ENCODE measurements at places on chromosomes 1 and 21.

DNA sequence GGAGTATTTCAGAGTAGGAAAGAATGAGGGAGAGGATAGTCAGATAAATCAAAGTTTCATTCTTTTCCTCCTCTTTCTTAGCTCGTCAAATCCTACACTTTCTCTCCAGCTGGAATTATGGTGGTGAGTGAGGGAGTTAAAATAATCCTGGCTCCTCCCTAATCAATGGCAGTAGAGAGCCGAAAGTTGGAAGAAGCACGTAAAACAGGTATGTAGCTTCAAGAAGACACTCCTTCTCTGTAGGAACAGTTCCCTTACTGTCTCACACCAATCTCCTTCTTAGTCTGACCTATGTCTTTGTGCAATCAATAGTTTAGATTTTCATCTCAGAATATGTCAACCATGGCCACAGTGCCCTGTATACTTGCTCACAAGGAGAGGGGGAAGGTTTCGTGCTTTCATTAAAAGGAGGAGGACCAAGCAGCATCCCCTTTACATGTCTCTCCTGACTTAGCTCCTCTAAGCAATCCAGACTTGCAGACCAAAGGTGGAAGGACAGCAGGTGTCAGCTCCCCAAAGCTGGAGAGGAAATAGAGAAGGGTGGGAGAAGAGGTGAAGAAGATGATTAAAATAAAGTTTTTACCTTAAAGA is 878 bp downstream of the MINDY1 start:
- DNase-seq: no peak

DNA sequence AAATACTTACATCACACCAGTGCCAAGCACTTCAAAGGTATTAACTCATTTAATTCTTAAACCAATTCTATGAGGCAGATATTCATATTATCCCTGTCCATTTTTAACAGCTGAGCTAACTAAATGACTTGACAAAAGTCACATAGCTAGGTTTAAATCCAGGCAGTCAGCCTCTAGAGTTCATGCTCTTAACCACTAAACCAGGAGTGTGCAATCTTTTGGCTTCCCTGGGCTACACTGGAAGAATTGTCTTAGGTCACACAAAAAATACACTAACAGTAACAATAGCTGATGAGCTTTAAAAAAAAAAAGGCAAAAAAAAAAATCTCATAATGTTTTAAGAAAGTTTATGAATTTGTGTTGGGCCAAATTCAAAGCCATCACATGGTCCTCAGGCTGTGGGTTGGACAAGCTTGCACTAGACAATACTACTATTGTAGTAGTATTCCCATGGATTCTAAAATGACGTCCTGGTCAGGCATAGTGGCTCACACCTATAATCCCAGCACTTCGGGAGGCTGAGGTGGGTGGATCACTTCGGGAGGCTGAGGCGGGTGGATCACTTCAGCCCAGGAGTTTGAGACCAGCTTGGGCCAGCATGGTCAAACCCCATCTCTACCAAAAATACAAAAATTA is 10.0 kb downstream of the UBR4 start:
- DNase-seq: no peak

- DNase-seq: peak; percentile 35
Measured at GRCh38 chr1:53654216-53655210, 84.5 kb downstream of the GLIS1 start.

DNA sequence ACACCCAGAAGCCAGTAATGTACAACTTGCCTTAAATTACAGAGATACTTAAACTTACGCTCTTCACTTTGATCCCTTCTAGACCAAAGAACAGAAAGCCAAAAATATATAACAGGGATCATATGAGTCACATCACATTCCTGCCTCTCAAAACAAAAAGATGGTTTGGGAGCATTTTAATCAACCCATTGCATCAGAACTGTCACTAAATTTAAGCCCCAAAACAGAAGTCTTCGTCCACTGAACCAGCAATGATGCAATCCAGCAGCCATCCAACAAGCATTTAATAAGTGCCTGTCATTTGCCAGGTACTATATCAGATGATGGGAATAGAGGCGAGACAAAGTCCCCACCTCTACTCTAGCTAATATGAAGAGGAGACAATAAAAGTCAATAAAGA is 42.7 kb upstream of the GLIS1 start:
- peak; percentile 27 for DNase-seq

DNA sequence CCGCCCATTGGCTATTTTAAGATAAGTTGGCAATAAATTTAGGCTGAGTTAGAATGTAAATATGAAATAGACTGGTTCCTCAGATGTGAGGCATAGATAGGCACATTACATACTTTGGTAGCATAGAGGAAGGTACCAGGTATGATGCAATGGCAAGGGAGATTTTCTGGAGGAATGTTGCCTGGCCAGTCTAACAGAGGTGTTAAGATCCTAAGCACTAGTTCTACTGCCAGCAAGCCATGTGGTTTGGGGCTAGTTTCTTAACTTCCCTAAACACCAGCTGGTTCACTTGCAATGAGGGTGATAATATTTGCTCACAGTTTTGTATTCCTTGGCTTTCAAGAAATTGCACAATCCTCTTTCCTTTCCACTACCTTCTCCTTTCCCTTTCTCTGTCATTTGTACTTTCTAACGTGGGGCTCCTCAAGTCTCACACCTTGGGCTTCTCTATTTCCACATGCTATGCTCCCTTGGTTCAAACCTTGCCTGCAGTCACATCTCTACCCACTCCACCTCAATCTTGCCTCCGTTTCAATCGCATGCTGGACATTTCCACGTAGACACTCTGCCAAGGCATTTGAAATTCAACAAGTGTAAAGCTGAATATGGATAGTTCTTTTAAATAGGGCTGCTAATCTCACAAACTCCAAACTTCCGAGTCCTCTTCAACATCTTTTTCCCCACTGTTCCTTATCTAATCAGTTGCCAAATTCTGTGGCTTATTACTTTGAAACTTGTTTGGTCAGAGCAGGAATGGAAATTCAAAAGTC is 4.7 kb upstream of the CD55 start:
- DNase-seq: no peak

GRCh38 chr1:203202431-203203245 is 16.1 kb upstream of the CHI3L1 start:
- peak; percentile 45 for DNase-seq

DNA sequence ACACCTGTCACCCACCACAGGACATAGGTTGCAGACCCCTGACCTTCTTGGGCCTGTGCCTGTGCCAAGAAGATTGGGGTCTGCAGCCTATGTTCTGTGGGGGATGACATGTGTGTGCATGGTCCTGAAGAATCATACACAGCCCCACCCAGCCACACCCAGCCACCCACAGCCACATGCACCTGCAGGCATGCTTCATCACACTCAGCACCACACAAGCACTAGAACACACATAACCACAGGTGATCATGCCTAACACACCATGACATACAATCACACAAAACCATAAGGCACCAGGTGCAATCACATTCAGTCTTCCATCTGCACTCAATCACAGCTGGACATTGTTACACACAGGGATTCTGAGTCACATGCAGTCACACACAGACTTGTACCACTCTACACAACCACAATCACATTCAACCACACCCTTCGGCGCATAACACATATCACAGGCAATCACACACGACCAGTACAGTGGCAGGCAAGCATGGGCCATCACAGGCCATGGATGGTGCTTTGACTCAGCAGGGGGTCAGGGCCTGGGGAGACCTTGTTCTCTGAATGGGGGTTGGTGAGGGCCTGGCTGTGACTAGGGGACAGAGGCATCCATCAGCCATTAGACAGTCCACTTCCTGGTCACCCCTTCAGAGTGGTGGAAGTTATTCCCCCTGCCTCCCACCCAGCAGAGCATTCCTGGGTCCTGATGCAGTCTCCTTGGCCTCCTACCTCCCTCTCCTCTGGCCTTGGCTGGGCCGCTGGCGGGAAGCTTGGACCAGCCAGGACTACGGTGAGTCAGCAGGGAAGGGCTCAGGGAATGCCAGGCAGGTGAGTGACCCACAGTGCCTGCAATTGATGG is 44.3 kb upstream of the EPS8L3 start:
- DNase-seq: peak; percentile 40

- DNase-seq: no peak
Measured at GRCh38 chr1:67307251-67308060, at the start of gene IL12RB2. TSS of gene IL12RB2 (plus strand) at chr1:67307873. CDS start at chr1:67320369, 12,496 bp downstream.

DNA sequence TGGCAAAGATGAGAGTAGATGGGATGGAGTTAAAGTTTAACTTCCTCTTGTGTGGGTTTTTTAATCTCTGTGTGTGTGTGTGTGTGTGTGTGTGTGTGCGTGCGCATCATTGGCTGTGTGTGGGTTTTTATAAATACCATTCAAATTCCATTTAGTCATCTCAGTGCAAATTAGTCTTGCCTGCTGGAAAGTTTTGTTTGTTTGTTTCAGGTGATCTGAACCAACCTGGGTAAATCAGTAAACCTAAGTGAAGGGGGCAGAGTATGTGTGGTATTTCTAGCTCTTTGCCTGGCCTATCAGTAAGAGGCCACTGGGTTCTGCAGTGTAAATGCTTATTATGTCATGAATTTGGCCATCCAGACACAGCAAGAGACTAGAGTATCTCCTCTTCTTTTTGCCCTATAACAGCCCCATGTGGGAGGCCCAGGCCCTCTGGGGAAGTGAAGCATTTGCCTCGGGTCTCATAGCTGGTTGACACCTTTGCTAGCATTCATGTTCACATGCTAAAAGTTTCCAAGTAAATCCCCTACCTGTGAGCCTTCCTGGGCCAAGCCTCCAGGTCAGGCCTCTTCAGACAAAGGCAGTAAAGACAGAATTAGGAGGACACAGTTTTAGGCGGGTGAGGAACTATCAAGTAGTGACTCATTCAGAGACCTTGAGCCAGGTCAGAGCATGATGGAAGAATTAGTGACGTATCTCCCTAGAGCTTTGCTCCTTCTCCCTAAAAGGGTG is 14.7 kb downstream of the INTS3 start:
- peak; percentile 40 for DNase-seq

- DNase-seq: peak; percentile 11
Measured at GRCh38 chr1:22712502-22713271, 2.0 kb downstream of the EPHB2 start.

GRCh38 chr1:5265438-5266075 is 611.1 kb downstream of the AJAP1 start:
- DNase-seq: no peak

GRCh38 chr1:179779645-179780272 is 36.7 kb downstream of the FAM163A start:
- peak; percentile 10 for DNase-seq

DNA sequence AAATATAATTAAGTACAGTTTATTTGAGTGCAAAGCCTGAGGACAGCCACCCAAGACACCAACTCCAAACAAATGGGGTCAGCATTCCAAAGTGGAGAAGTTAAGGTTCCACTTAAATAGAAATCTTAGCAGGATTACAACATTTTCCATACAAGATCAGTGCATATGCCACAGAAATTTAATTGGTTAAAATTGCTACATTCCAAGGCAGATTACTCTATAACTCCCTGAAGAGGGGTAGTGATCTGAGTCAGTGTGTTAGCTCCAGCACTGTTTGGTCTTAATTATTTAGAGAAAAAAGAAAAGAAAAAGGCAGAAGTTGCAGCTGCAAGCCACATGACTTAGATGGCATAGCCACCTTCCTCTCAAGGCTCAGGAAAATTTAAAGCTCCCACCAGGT is 297.5 kb downstream of the HHIPL2 start:
- DNase-seq: peak; percentile 3

DNA sequence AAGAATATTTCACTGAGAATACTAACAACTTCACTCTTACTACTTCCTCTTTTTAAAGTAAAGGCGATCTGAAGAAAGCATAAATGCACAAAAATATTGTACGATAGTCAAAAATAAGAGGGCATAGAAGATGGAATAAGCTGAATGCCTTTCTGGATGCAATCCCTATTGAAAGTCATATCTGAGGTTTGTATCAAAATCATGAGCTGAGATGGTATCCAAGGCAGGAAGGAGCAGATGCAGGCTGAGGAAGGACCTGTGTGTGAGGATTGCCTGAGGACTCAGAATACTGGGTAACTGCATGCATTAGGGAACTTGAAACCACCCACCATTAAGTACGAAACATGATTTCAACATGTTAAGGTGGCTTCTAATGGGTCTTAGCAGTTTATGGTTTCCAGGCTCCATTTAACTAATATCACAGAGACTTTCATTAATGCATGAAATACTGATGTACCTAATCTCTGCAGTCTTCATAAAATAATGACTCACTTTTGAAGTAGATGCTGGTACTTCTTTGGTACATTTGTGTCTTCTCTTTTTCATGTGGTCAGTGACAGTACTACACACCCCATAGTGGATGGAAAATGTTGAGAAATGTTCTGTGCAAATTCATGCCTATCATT is 29.6 kb upstream of the RGS1 start:
- DNase-seq: no peak
